Fibroblast of the conjunctiva (primary cell): ENCODE measurements at places on chromosomes 3 and 15.

DNA sequence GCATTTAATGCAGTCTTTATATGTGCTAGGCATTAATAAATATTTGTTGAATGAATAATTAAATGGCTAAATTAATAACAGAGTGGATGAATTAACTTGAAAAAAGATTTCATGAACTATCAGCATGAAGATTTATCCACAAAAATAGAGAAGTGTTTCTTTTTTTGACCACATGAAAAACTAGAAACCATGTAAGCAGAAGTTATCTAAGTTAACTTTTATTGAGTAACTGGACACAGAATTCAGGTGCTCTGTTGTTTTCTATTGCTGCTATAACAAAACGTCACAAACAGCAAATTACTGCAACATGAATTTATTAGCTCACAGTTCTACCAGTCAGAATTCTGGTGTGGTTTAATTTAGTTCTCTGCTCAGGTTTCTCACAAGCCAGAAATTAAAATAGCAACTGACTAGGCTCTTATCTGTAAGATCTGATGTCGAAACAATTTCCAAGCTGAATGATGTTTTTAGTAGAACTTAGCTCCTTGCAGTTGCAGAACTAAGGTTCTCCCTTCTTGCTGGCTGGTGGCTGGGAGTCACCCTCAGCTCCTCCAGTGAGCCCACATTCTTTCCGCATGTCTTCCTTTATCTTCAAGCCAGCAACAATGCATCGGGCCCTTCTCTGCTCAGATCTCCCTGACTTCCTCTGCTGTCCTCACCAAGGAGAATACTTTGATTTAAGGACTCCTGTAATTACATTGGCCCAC is 810.2 kb upstream of the ALCAM start:
- no peak for DNase-seq

DNA sequence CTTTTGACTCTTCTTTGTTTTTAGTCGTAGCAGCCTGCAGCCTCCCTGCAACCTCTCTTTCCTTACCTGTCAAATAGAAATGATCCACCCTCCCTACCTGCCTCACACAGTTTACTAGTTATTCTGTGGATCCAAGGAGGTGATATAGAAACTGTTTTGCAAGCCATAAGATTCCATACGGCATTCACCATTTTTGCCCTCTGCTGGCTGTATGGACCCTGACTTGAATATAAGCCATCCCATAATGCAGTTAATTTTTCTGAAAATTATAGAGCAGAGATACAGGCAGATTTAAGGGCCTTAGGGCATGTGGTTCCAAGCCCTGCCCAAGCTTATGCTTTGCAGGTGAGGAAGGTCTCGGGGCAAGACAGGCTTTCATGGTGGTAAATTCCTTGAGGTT is 63.8 kb downstream of the CPN2 start:
- no peak for DNase-seq

- DNase-seq: no peak
These were observed 49.0 kb downstream of the KY start for GRCh38 chr3:134601539-134602439.

- DNase-seq: no peak
These were observed 5.1 kb downstream of the SPTBN5 start for GRCh38 chr15:41888662-41889253.

DNA sequence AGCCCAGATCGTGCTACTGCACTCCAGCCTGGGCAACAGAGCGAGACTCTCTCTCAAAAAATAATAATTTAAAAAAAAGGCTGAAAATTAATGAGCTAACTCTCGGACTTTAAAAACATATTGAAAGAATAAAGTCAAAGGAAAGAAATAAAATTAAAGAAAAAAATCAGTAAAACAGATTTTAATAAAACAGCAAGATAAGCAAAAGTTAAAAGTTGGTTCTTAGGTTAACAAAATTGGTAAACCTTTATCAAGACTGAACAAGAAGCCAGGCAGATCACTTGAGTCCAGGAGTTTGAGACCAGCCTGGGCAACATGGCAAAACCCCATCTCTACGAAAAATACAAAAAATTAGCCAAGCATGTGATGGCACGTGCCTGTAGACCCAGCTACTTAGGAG is 20.7 kb downstream of the TRPM7 start:
- DNase-seq: no peak

- no peak for DNase-seq
These were observed 256.6 kb upstream of the ROPN1 start for GRCh38 chr3:124248471-124249028.

- no peak for DNase-seq
These were observed 396.3 kb downstream of the IL5RA start for GRCh38 chr3:2713923-2714322.

GRCh38 chr3:11832981-11833905 is 13.4 kb downstream of the TAMM41 start:
- no peak for DNase-seq

DNA sequence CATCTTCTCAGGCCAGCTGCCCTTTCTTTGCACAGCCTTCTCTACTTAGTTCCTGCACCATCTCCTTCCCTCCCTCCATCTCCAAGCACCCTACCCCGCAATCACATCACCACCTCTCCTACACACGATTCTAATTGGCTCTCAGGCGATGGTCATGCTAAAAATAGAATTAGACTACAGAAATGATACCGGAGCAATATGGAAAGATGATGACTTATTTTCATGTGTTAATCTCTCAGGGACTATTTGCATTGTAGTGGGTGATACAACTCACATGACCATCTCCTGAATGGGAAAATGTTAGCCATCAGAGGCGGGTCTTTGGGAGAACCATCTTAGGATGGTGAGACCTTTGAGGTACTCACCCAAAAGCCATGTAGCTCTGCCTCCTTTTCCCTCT is 54.7 kb upstream of the PPARG start:
- no peak for DNase-seq

DNA sequence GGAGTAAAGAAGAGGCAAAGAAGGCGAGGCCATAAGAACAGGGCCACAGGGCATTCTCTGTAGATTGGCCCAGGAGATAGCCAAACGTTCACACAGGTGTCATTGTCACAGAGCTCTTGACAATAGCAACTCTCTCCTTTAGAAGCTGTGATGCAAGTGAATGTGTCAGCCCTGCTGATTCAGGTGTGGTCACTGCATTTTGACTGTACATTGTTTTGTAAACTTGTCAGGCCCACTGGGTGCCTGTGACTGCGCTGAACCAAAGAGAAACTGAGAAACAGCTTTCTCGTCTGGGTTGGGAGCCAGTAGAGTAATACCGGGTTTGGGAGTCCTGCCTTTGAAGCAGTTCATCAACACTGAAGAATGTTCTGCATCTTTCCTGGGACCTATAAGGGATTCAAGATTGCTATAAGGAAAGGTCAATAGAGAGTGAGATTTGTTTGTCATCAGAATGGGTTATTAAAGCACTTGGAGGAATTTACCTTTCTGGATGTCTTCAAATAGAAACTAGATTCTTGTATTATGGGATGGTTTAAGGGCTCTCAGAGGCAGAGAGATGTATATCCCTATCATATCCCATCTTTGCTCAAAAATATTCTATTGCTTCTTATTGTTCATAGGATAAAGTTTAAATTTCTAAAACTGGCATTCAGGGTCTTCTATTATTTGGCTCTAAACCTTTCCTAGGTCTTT is 45.4 kb downstream of the TMEM45A start:
- DNase-seq: no peak

GRCh38 chr15:78045189-78045588 is 32.3 kb downstream of the TBC1D2B start:
- DNase-seq: no peak

GRCh38 chr3:174287705-174288104 is 571.4 kb upstream of the NAALADL2 start:
- DNase-seq: no peak

- DNase-seq: no peak
These were observed 39.2 kb upstream of the LEKR1 start for GRCh38 chr3:156787001-156787400.

DNA sequence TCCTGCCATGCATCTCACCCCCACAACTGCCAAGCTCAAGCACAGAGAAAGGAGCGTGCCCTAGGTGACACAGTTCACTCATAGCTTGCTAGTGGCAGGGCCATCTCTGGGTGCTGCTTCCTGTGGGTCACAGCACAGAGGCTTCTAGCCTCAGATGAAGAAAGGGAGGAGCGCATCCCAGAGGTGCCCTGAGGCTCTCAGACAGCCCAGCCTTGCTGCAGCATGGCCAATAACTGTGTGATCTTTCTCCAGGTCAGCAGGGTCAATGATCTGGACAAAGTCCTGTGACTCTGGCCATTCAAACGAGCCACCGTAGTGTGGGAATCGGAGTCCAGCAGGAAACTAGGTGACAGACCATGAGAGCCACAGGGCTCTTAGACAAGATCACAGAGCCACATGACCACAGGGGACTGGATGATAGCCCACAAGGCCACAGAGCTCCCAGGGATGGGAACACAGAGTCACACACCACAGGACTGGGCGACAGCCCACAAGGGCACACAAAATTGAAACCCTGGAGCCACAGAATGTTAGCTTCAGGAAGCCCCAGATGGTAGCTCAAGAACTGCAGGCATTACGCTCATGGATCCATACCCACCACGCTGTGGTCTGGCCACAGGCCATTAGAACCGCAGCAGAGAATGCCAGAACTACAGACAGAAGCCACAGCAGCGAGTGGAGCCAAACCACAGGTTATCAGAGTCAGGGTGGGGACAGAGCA is 25.9 kb upstream of the GRIP2 start:
- DNase-seq: no peak

GRCh38 chr3:113741620-113742019 is 4.4 kb downstream of the NAA50 start:
- no peak for DNase-seq

DNA sequence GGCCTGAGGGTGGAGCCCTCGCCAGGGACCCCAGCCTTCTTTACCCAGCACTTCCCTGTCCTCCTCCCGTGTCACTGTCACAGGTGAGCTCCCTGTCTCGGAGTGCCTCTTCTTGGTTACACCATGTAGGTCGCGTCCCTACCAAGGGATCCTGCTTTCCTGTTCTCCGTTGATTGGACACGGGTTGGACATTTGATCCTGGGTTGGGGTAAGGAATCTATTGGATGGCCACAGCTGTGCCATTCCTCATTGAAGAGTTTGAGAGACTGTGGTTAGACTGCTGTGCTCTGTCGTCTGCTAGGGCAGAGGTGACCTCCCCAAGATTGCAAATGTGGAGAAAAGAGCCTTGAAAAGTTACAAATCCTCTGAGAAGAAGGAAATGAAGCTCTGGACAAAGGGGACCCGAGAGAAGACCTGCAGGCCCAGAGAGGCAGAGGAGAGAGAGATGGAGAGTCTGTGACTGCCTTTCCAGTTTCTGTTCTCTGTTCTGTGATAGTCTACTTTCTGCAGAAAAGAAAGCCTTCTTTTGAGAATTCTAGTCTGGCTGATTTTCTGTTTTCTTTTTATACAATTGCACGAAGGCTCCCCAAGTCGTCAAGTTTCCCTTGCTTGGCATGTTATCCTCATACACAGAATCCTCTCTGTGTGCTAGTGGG is 325.7 kb upstream of the RGMA start:
- DNase-seq: no peak

- no peak for DNase-seq
These were observed 161.8 kb upstream of the TBL1XR1 start for GRCh38 chr3:177358977-177359592.

DNA sequence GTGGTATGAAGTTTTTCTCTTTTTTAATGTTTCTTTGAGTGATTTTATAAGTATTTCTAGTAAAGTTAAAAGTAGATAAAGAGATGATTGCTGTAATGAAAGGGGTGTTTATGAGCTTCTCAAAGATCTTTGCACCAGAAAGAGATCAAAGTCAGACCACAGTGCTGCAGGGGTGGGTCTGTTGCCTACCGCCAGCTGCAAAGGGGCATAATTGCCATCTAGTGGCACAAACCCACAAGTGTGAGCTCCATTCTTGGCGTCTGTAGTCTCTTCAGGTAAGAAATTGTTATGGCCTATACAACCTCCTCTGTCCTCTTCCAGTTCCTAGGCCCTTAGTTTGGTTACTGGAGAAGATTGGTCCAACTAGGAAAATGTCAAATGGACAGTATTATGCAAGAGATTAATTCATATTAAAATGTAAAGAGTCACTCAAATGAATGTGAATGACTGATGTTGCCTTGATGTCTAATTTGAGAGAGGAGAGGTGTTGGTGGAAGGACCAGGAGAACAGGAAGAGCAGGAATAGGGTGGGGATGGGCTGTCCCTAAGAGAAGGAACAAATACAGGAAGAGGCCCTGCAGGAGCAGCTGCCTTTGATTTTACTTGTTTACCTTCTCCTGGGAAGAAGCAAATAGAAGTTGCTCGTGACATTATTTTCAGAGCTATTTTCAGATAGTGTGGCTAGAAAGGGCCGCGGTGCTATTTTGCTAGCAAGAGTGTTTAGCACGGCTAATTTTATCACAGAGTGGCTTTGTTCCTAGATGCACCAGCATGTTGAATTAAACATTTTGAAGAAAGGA is 53.0 kb upstream of the GSK3B start:
- no peak for DNase-seq

- DNase-seq: no peak
These were observed 36.8 kb downstream of the CHRNA7 start for GRCh38 chr15:32067115-32067514.

DNA sequence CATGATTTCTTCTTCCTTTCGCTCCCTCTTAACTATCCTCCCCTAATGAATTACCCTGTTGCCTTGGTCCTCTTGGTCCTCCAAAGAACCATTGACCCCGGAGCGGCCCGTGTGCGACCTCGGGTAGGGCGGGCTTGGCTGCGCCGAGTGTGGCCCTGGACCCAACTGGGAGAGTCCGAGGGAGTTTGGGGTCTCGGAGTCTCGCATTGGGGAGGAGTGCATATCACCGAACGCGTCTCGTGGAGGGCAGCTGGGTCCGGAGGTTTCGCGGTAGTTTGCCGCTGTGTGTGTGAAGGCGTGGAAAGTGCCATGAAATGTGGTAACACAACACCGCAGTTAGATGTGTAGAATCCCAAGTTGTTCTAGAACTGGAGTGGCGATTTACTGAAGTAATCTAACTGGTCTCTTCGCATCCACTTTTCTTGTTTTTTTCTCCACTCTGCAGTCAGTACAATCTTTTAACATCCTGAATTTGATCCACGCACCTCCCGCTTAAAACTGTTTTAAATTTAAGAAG is 363 bp downstream of the GTF2E1 start:
- no peak for DNase-seq

DNA sequence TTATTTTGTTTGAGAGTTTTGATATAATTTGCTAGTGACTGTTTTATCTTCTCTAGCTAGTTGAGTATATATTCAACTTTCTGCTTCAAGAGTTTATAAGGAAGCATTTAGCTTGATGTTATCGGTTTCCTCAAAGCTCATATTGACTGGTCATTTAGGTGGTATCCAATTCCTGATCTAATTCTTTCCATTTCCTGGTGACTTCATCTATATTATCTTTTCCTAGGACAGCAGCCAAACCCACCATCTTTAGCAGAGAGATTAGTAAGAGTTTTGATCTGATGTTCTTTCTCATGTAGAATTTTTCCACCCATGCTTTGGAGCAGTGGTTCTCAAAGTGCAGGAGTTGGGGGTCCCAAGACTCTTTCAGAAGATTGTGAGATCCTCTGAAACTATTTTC is 148.6 kb upstream of the STT3B start:
- DNase-seq: no peak

GRCh38 chr15:37072181-37072580 is 28.2 kb downstream of the MEIS2 start:
- DNase-seq: no peak
